NK-92 treated with Interleukin-12 subunit alpha and Interleukin-12 subunit beta, amount 100 ng/mL, for 24 hours (cell line): ENCODE measurements at places on chromosomes 1 and 21.

- no peak for DNase-seq
Measured at GRCh38 chr1:58162952-58163550, 383.5 kb downstream of the OMA1 start.

DNA sequence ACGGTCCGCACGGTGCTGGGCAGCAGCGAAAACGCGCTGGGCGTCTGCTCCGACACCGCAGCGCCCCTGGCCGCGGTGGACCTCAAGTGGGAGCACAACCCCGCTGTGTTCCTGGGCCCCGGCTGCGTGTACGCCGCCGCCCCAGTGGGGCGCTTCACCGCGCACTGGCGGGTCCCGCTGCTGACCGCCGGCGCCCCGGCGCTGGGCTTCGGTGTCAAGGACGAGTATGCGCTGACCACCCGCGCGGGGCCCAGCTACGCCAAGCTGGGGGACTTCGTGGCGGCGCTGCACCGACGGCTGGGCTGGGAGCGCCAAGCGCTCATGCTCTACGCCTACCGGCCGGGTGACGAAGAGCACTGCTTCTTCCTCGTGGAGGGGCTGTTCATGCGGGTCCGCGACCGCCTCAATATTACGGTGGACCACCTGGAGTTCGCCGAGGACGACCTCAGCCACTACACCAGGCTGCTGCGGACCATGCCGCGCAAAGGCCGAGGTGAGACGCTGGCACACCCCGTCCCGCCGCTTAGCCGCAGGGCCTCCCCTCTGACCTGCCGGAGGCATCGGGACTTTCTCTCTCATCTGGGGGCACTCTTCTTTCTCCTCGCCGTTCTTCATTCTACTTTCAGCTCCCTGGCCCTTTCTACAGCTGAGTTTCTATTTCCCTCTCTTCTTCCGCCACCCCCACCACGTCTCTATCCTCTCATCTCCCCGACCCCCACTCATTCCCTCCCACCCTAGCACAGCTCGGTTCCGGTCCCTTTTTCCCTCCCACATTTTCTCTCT lies 1.0 kb downstream of the NPR1 start:
- DNase-seq, result no peak

GRCh38 chr1:223856386-223856785 lies 10.6 kb upstream of the TP53BP2 start:
- DNase-seq, result no peak

DNA sequence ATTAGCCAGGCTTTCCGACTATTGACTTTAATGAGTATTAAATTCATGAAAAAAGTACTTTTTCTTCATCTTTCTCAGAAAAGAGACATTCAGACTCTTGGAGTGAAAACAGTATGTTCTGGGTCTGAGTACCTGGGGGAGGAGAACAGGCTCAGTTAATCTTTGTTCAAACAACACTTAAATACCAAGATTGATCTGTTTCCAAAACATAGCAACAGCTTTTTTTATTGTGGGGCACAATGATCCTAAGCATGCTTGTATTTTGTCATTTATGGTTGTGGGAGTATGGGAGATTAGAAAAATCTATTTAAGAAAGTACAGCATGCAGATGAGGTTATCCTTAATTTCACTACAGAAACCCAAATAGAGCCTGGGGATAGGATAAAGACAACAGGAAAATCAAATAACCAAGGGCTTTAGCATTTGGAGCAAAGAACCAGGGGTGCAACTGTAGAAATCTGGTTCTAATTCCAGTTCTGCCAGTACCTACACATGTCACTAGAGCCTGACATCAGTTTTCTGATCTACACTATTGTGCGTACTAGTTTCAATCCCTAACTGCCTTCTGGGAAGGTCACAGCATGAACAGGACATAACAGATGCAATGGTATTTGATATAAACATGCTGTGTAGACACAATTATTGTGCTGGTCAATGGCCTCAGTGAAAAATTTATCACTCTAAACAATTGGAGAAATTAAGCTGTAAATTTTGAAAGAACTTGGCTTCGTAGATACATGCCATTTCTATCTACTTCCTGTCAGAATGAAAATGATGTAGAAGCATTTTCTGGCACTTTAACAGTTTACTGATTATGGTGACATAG lies 91.2 kb downstream of the KCNK1 start:
- no peak for DNase-seq

DNA sequence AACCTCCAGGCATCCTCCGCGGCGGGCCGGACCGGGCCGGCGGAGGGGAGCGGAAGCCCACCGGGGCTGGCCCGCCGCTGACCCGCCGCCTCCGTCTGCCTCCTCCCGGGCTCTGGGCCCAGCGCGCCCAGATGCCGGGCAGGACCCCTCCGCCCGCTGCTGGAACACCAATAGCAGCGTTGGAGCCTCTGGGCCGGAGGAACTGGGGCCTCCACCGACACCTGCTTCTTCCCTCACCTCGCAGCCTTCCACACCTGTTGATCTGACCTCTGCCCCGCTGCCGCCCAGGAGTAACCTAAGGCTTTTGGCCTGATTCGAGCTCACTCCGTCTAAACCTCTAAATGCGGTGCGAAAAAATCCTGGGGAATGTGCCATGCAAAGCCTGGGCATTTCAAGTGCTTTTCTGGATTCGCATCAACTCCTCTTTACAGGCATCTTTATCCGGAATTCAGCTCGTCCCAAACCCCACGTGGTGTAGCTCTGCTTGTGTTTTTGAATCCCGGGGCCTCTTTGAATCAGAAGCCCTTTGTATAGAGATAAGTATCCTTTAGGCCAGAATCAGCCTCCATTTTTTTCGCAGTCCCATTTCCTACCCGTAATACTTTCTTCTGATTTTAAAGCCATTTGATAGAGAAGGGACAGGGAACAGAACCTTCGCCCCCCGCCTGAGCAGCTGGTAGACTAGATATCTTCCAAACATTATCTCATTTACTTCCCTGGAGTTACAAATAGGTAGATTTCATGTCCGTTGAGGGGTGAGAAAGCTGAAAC lies 680 bp upstream of the CNN3 start:
- no peak for DNase-seq

DNA sequence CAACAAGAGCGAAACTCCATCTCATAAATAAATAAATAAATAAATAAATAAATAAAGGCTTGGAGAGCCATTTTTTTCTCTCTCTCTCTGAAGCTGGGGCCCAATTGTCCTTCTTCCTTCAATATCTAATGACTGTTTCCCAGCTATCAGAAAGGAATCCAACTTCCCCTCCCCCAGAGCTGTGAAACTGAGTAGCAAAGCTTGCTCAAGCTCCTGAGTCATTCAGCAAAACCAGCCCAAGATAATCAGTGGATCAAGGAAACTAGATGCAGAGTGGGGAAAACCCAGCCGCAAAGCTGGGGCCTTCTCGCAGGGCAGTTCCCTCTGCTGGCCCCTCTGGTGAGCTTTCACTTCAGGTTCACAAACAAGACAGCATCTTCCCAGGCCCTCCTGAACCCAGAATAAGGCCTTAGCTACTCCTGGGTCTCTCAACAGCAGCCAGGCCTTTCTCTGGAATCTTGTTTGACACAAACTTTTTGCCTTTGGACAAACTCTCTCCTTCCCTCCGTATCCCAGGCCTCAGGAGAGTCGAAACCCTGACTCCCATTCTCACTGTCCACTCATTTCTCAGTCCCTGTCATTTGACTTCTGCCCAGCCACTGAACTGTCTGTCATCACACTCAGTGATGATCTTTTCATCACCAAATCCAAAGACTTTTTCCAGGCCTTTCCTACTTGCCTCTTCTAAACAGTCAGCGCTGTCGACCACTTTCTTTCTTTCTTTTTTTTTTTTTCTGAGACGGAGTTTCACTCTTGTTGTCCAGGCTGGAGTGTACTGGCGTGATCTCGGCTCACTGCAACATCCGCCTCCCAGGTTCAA lies 18.0 kb upstream of the PTP4A2 start:
- DNase-seq, result peak; percentile 68

GRCh38 chr1:25580927-25581326 lies 35.7 kb upstream of the MAN1C1 start:
- DNase-seq, result no peak

DNA sequence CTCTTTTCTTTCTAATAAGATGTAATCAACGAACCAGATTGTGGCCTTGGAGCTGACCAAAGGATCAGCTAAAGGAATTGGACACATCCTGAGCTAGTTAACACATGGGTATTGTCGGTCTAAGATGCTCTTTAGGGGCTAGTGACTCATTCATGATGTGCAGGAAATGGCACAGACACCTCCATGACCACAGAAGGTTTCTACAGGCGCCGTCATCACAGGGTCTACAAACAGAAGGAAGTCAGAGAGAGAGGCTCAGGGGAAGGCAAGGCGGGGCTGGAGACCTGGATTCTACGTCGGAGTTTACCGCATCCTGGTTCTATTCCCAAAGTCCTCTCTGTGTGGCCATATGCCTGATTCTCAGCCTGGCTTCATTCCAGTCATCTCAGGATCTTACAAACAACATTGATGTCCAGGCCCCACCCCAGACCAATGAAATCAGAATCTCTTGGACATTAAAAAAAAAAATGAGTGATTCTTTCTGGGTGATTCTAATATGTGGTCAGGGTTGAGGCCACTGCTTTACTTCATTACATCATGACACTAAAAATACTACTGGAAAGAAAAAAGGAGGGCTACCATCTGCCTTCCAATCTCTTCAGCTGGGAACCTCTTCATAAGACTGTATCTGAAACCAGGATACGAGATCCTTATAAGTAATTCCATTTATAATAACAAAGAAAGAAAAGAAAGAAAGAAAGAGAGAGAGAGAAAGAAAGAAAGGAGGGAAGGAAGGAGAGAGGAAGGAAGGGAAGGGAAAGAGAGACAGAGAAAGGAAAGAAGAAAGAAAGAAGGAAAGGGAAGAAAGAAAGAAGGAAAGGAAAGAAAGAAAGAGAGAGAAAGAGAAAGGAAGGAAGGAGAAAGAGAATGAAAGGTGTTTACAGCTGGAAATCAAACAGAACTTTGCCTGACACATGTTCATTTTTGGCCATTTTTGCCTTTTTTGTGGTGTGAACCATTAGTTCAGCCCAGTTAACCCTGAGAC lies 11.6 kb upstream of the KCNJ15 start:
- peak; percentile 76 for DNase-seq

GRCh38 chr1:202005958-202006357 lies 4.4 kb upstream of the ELF3 start:
- no peak for DNase-seq

DNA sequence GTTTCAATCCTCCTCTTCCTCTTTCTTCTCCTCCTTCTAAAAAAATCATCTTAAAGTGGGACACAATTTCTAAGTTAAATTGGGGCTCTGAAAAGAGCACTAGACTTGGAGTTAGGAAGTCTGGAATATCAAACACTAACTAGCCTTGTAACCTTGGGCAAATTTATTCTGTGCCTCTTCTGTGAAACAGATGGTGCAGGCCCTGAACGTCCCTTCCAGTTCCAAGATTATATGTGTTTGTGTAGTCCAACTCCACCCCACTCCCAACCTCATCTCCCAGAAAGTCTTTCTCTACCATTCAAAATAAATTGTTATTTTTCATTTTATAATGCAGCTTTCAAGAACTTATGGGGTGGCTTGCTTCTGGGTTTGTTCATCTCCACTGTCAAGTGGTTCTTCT lies 630.0 kb downstream of the LMO4 start:
- DNase-seq, result no peak

DNA sequence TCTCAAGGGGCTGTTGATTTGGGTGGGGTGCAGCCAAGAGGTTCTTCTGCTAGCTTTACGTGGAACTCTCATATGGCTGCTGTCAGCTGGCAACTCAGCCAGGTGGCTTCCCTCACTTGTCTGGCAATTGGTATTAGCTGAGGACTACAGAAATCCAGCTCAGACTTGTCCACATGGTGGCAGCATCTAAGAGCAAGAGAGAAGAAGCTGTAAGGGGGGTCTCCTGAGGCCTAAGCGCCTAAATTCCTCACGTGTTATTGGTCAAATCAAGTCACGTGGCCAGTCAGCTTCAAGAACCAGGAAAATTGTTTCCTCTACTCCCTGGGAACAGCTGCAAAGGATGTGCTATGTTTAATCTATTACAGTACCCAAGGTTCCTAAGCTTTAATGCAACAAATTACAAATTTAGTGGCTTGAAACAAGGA lies 4.2 kb upstream of the DYRK3 start:
- peak; percentile 15 for DNase-seq

DNA sequence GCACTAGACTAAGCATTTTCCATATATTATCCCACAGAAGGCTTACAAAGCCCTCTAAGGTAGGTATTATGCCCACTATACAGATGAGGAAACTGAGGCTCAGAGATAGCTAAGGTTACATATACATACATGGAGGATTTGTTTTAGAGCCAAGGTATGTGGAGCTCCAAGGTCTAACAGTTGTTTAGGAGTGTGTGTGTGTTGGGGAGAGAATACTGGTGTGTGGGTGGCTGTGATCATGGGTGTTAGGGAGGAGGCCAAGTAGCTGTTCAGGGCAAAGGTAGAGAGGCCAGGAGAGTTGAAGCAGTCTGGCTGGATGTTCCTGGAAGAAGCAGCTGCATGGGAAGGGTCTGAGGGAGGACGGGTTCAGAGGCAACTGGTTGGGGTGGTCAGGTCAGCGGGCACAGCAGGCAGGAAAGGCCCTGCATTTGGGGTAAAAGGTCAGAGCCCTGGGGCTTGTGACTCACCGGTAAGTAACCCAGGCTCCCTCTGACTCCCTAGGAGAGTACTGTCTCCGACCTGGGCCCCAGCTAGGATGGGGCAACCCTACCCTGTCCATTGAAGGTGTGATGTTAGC lies 5.1 kb upstream of the LDLRAP1 start:
- DNase-seq, result no peak

DNA sequence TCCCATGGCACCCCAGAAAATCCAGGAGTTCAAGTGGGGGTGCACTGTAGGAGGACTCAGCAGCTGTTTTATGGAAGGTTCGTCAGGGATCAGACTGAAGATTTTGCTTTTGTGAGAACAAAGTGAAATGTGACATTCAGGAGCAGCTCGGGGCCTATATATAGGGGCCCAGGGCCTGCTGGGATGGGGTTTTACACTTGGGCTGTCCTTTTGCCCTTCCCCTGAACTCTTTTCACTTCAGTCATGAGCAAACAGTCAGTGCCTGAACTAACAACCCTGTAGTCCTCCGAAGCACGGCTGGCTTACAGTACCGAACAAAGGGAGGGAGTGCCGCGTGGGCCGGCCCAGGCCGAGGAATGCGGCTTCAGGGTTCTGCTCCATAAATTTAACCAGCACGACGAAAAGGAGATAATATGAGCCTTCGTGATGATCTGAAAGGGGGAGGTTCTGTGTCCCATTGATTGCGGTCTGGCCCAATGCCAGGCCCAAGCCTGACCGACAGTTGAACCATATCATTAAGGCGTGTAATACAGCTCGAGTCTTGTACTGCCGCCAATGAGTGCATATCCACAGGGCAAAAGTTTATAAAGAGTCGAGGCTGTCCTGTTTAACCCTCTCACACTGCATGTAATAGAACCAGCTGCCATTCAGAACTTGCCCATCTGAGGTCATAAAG lies 139.9 kb downstream of the DHRS3 start:
- no peak for DNase-seq

GRCh38 chr1:42210421-42211133 lies 46.0 kb upstream of the GUCA2A start:
- DNase-seq, result no peak

GRCh38 chr21:38486706-38487105 lies 11.6 kb downstream of the ERG start:
- DNase-seq, result no peak

- no peak for DNase-seq
Measured at GRCh38 chr1:8439015-8439702, 121.2 kb downstream of the SLC45A1 start.

- DNase-seq, result no peak
Measured at GRCh38 chr1:92461364-92462097, 25.2 kb downstream of the GFI1 start.

- no peak for DNase-seq
Measured at GRCh38 chr1:236351875-236352573, 42.1 kb upstream of the EDARADD start.
